ENCODE measurements at places on chromosomes 11 and 22. TPM values are rescaled to one million over a fixed set of nuclear protein-coding genes. Genes with fewer than 3 reads are reported as not detected.

Gene CASP12
- not detected for total RNA-seq

Gene RFPL1
- not detected for total RNA-seq

Gene PARVB
- 7.2 TPM for total RNA-seq

DNA sequence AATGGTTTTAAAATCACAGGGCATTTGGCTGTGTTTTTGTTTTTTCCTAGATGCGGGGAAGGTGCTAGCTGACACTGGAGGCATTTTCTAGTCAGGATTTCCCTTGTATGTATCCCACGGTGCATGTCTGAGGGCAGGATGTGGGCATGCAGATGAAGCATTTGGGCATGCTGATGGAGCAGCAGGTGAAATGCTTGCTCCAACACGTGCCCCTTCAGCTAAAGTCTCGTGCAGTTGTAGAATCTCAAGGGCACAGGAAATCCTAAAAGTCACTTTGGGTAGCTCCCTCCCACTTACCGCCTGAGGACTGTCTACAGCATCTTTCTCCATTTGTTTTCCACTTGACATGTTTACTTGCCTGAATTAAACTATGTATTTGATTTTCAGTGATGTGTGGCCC is 429.4 kb upstream of the B3GAT1 start:
- no peak for DNase-seq

DNA sequence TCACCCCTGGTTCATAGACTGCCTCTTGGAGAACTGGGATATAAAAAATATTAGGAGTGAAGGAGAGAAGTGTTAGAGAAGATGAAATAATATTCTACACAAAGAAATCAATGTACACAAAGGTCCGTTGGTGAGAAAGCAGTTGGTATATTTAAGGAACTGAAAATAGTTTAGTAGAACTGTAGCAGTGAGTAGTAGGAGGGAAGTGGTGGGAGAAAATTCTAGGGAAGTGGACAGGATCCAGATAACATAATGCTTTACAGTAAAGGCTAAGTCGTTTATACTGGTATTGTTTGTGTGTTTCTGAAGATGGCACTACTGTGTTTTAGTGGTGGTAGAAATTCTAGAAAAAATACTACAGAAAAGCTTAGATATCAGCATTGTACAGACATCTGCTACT is 120.8 kb upstream of the CHORDC1 start:
- no peak for DNase-seq

- DNase-seq = no peak
These were observed 169.8 kb downstream of the DSCAML1 start for GRCh38 chr11:117627259-117627658.

GRCh38 chr11:118162846-118163245 is 10.2 kb upstream of the SCN4B start:
- no peak for DNase-seq
